C1 segment of cervical spinal cord (tissue), 14 donors: ENCODE measurements at places on chromosomes 4 and X.
A peak's percentile ranks its signal among the peaks of the same experiment; 100 is the strongest.

GRCh38 chrX:23366914-23367313, 32.3 kb downstream of the PTCHD1 start:
- no peak for DNase-seq

GRCh38 chrX:151132531-151132930, 43.9 kb upstream of the GPR50 start:
- DNase-seq = no peak

GRCh38 chrX:36847496-36847895, 160.7 kb upstream of the FAM47C start:
- no peak for DNase-seq

GRCh38 chrX:118702741-118703140, 24.7 kb upstream of the IL13RA1 start:
- DNase-seq = no peak

DNA sequence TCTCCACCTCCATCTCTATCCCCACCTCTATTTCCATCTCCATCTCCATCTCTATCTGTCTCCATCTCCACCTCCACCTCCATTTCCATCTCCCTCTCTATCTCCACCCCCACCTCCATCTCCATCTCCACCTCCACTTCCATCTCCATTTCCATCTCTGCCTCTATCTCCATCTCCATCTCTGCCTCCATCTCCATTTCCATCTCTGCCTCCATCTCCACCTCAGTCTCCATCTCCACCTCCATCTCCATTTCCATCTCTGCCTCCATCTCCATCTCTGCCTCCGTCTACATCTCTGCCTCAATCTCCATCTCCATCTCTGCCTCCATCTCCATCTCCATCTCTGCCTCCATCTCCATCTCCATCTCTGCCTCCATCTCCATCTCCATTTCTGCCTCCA, 40.8 kb upstream of the CHRNA9 start:
- no peak for DNase-seq

GRCh38 chr4:158347556-158347955, 137.3 kb downstream of the TMEM144 start:
- no peak for DNase-seq

DNA sequence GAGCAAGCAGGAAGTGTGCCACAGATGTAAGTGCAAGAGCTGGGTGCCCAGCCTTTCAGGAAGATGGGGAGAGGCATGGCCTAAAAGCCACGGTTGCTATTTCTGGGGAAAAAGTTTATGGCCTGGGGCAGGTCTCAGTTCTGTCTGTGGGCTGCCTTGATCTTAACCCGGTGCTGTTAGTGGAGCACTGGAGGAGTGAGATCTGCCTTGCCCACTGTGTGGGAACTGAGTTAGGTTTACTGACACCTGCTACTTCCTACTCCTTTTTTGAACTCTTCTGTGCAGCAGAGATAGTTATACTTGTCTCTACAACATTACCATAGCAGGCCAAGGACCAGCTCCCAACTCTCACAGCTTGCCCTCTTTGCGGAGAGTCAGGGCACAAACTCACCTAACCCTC, 76.5 kb downstream of the ITM2A start:
- DNase-seq = no peak

- no peak for DNase-seq
Observed at GRCh38 chr4:18057821-18058533, 36.4 kb upstream of the LCORL start.

DNA sequence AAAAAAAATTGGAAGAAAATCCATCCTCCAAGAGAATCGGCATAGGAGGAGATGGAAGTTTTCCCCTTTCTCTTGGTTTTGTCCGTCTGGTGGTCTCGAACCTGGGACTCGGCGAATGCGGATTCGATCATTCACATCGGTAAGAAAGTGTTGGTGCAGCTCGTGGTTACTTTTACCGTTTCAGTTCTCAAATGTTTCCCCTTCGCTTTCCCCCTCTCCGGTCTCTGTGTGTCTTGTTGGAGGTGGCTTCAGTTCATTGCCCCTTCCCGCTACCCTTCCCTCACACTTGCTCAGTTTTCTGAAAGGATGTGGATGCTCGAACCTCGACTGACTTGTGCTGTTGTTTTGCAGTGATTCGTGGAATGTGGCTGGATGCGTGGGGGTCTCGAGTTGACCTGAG, 840 bp downstream of the GRID2 start:
- peak; percentile 31 for DNase-seq

GRCh38 chrX:40573763-40574162, 7.0 kb upstream of the ATP6AP2 start:
- DNase-seq = no peak

GRCh38 chrX:115229337-115230003, 4.4 kb downstream of the LRCH2 start:
- no peak for DNase-seq

GRCh38 chrX:147550217-147550616, 361.5 kb upstream of the FMR1 start:
- DNase-seq = no peak

- DNase-seq = no peak
Observed at GRCh38 chrX:111402344-111402743, 9.6 kb downstream of the DCX start.

DNA sequence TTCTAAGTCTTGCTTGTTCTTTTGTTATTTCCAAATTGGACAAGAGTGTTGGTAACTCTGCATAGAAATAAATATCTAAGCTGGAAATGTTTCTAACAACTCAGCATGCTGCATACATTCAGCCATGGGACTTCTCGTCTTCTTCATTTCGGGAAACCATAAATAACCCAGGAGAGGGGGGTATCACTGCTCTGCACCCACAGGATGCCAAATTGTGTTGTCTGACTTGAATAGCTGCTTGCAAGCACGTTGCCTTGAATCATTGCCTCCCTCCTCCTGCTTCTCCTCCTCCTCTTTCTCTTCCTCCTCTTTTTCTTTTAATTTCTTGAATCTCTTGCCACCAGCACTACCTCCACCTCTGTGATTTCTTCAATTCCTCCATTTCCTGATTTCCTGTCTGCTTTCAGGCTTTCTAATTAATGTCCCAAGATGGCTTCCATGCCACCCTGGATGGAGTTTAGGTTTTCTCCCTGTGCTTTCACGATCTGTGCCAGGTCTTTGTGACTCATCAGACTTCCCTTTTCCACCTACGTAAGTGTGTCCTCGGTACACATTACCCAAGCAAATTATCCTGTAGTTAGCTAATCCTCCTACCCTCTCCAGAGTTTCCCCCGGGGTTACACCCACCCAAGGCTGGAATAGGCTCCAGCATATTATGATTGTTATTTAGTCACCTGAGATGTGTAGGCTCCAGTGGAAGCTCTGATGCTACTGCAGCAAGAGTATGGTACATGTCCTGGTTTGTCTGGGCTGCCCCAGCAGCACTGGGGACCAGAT, 122.6 kb upstream of the VCX3B start:
- no peak for DNase-seq

- peak; percentile 54 for DNase-seq
Observed at GRCh38 chr4:143381189-143382118, 44.8 kb downstream of the GAB1 start.

GRCh38 chrX:10393899-10394298, 226.5 kb downstream of the MID1 start:
- no peak for DNase-seq

DNA sequence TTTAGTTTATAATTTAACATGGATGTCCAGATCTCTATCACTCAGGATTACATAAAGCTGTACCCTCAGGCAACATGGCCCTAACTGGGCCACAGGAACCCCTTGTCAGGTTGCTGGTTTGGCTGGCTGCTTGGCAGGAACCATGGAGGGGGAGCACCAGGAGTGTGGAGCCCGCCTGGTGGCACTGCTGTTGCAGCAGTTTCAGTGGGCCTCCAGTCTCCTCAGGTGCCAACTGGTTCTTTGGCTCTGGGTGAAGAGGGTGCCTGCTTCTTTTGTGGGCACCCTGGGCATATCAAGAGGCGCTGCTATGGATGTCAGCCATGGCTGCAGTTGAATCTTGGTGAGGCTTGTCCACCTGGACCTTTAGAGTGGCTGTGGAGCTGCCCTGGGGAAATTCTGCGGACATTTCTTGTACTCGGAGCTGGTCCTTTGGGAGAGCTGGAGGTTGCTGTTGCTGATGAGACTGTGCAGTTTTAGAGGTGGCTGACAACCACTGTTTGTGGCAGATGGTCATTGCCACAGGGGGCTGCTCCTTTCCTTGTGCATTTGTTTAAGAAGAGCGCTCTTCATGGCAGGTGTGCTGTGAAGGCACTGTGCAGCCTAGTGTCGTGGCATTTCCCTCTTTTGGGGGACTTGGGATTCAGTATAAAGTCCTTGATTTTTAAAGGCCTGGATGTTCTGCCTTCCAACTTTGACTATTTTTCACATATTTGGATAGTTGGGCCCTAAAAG, 10.3 kb upstream of the SMIM14 start:
- DNase-seq = no peak

DNA sequence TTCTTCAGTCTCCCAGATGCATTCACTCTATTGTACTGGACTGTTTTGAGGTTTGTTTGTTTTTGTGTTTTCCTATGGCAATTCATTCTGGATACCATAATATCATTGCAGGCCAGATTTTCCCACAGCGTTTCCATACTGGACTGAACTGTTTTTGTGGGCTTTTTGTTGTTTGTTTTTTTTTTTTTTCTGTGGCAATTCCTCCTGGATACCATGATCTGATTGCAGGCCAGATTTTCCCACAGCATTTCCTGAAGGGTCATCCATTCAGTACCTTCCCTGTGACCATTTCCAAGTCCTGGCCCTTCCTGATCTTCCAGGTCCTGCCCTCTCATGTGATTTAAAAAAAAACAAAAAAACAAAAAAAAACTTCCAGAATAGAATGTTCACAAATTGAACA, 33.9 kb upstream of the FAM241A start:
- DNase-seq = no peak

GRCh38 chr4:77073106-77073809, 2.5 kb downstream of the CCNI start:
- no peak for DNase-seq

- DNase-seq = no peak
Observed at GRCh38 chr4:10605746-10606482, 78.7 kb downstream of the CLNK start.

GRCh38 chrX:107014936-107015335, 14.9 kb upstream of the MORC4 start:
- DNase-seq = no peak

DNA sequence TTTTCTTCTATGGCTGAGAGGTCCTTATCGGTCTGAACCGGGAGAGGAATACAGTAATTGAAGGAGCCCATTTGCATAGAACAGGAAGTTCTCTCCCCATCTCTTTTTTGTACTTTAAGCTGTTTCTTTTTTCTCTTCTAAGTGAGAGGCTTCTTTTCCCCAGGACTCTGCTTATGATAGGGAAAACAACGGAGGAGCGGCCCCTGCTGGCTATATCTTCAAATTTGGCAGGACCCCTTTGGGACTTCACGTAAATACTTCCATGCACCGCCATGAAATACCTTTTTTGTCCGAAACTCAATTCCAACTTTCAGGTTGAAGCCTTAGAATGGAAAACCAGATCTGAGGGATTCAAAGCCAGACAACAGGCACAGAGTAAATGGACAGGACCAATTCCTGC, 1153.0 kb upstream of the INTU start:
- DNase-seq = no peak

GRCh38 chr4:80811406-80811805, 219.1 kb upstream of the BMP3 start:
- DNase-seq = no peak

DNA sequence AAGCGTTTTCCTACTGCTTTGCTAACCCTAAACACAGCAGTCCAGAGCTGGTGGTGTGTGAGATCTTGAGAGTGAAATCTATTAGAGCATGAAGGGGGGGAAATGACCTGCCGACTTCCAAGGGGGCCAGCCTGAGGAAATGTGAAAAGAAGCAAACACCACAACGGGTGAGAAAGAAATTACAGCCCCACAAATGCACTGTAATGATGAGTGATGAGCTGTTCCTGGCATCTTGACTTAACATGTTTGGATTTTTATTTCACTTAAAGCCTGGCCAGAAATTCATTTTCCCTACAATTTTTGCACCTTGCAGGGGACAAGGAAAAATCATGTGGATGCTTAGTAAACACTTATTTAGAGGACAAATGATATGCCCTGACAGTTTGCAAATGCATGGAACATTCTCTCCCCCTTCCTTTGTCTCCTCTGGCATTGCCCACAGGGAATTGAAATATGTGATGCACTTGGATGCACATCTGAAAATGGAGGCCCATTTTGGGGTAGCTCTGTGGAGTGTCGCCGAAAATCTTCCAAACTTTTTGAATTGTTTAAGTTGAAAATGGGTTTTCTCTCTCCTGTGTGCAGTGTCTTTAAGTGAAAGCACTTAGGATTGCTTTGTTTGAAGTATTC, 84.3 kb upstream of the TMEM150C start:
- DNase-seq = no peak

- no peak for DNase-seq
Observed at GRCh38 chr4:73897380-73898136, 28.4 kb downstream of the CXCL1 start.

DNA sequence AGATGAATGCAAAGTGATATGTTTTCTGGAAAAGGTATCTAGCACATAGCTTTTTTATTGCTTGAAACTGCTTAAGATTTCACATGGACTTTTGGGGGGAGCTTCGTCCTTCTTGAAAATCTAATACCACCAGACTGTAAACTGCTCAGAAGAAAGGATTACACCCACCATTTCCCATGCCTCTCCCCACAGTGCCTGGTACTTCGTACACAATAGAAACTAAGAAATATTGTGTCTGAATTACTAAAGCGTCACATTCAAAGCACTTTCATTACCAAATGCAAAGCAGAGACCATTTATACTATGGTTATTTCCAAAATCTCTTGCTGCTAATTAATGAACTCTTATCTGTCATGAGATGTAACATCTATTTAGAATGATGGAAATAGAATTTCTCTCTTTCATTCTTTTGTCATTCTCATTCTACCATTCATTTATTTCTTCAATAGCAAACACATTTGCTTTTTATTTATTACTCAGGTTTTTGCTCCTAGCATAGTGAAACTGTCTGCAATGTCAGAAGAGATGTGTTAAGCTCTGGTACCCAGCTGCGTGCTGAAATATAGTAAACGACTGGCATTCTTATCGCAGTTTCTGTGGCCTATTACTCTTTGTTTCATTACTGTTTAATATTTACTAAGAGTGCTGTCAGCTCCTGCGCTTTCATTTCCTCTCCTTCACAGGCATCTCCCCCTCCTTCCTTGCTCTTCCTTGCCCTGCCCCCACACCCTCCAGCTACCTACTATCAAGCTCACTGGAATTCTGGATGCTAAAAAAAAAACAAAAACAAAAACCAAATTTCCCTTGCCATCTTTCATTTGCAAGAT, 51.4 kb upstream of the RAPGEF2 start:
- DNase-seq = no peak

GRCh38 chr4:83486457-83487129, 1.7 kb upstream of the ABRAXAS1 start:
- DNase-seq = no peak

GRCh38 chr4:183318656-183319055, 1.4 kb downstream of the CLDN22 start:
- DNase-seq = no peak

GRCh38 chr4:117001077-117001476, 84.3 kb downstream of the TRAM1L1 start:
- DNase-seq = no peak

GRCh38 chrX:155954793-155955192, 42.7 kb upstream of the IL9R start:
- DNase-seq = no peak
